ENCODE measurements at places on chromosomes 7 and 10.

DNA sequence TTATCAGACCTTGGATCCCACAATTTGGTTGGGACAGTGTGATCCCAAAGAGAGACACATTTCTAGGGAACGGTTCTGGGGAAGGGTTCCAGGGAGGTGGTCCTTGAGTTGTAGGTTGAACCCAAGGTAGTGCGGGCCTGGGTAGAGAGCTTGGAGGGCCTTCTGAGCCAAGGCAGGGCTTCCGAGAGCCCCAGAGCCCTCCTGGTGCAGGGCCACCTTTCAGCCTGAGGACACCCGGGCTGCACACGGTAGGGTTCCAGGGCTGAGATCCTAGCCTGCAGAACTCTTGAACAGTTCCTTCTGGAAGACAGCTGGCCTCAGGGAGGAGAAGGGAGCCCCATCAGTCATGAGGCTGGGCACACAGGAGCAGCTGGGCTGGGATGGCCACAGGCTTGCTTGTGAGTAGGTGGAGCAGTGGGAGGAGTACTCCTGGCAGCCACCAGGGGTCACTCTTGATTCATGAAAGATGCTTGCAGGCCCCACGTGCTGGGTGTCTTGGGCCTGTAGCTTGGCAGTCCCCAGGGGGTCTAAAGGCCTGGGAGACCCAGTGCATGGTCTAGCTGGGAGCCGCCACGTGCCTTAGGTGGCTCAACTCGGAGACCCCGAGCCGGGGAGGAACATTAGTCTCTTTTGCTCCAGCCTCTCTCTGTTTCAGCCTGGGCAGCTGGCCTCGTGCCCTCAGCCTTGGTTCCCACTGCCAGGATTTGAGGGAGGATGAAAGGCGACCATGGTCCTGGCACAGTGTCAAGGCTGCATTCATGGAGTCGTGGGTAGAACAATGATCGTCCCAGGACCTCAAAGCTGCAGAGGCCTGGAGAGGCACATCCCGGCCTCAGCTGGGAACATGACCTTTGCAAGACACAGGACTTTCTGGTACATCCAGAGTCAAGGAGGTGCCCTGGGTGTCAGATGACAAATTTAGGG, 381.6 kb downstream of the TYW1 start:
- DNase-seq, result peak; percentile 67

- peak; percentile 4 for DNase-seq
Measured at GRCh38 chr10:35300063-35300699, 36.1 kb upstream of the CCNY start.

GRCh38 chr10:24952707-24953645, 570 bp upstream of the PRTFDC1 start:
- peak; percentile 34 for DNase-seq

DNA sequence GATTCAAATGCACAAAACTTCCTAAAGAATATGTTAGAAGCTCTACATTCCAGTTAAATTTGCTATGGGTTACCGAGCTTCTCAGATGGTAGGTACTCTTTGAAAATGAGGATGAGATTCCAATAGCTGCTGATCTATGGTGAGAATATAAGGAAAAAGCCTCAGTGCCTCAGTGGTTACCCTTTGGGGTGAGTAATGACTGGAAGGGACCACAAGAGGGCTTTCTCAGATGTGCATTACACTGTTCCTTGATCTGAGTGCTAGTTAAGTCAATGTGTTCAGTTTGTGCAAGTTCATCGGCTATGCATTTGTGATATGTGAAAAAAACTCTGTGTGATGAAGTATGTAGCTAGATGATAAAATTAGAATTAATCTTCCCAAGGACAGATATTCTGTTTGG, 3.5 kb downstream of the NRCAM start:
- no peak for DNase-seq

DNA sequence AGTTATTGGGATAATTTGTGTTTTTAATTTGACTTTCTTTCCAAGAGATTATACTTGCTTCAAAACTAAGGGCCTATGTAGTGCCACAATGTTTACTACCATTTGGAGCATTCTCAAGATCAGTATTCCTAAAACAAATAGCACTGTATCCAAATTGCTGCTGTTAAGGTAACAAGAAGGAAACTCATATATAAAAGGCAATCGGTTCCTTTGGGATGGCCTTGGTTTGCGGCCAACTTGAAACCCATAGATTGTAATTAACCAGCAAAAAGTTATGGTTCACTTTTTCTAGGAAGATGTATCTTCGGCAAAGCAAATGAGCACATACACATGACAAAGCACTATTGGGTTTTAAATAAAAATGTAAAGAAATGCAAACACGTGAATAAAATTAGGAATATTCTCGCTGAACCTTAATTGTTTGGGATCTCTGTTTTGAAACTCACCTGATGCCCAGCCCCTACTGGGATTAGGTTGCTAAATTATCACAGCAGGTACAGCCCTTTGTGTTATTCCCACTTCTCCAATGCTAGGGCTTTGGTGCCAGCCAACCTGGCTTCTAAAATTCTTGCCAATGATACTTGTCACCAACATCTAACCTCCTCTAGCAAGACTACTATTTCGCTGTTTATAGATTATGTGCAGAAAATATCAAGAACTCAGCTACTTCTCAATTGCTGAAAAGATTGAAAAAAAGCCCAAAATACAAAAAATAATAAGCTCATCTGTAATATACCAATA, 16.0 kb downstream of the CDNF start:
- DNase-seq, result no peak

All from thyroid gland (tissue), 4 donors.